ENCODE measurements at places on chromosomes 5 and 9.

DNA sequence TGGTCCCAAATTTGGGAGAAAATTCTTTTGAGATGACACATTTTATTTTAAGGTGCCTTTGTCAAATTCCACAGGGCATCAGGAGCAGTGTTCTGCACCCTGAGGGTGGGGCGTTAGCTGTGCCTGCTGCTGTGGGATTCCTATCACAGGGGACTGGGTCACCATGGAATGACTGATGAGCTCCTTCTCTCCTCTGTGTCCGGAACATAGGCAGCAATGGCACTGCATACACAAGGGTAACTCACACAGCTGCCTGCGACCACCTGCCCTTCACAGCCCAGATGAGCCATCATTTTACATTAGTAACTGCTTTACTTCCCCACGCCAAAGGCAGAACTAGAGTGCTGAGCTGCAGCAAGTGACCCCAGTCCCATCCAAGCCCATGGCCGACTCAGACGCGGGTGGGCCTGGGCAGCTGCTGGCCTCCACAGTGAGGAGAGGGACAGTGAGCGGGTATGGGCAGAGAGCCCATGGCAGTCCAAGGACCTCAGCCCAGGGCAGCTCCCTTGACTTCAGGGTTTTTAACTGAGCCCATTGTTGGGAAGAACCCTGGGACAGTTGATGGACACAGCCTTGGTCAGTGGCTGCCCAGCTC, 93.7 kb downstream of the GADD45G start:
- DNase-seq = no peak

GRCh38 chr9:27600256-27600655, 27.0 kb upstream of the C9orf72 start:
- DNase-seq = no peak

GRCh38 chr5:6315580-6315979, 62.8 kb downstream of the MED10 start:
- DNase-seq = no peak

- DNase-seq = no peak
Measured at GRCh38 chr5:107576155-107576554, 94.6 kb downstream of the EFNA5 start.

GRCh38 chr9:23215688-23216087, 610.4 kb downstream of the ELAVL2 start:
- no peak for DNase-seq

- no peak for DNase-seq
Measured at GRCh38 chr5:72368271-72368670, 48.1 kb downstream of the PTCD2 start.

- DNase-seq = no peak
Measured at GRCh38 chr9:127779136-127779981, 893 bp upstream of the SH2D3C start.

DNA sequence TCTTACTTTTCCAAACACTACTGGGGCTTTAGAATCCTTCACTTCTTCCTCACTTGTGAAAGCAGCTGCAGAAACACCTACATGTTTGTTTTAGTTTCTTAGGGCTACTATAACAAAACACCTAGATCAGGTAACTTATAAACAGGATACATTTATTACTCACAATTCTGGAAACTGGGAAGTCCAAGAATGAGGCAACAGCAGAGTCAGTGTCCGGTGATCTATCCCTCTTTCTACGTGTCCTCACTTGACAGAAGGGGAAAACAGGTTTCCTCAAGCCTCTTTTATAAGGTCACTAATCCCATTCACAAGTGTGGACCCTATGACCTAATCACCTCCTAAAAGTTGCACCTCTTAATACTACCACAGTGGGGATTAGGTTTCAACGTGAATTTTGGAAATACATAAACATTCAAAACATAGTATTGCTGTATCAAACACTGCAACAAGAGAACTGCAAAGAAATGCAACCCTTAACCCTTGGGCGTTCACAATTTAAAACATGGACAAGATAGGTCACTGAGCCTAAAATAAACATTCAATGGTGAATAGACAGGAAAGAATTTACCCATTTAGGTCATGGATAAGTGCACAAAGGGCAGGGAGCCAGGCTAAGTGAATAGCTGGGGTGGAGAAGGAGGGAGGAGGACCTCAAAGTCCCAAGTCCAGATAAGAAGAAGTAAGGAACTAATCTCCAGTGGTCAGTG, 104.3 kb downstream of the PIK3R1 start:
- no peak for DNase-seq

DNA sequence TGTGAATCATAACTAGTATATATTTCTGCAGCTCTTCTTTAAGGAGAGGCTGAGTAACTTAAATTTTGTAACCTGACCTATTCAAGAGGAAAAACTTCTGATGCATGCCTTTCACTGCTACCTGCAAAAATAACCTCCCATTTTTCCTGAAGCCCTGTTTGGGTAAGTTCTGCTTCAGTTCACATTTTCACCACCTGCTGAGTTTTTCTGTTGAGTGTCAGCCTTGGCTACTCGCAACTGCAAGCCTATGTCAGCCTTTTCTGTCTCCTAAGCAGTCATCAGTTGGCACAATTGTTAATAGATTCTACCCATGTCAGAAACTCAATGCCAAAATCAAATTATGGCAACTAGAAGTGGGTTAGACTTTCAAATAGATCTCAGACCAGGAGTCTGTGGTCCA, 8.2 kb upstream of the TNFAIP8 start:
- DNase-seq = no peak

DNA sequence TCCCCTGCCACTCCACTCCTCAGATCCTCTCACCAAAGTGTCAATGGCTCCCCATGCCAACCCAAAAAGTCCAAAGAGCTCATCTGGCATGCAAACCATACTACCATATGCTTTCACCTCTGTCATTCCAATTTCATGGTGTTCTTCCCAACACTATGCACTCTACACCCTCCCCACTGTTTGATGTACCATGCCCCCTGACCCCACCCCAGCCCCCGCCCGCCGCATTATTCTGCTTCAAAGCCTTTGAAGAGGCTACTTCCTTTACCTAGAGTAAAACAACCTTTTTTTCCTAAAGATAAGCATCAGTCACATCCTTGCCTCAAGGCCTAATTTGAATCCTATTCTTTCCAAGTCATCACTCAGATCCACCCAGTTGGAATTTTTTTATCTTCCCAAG, 226.3 kb downstream of the DEPDC1B start:
- no peak for DNase-seq

DNA sequence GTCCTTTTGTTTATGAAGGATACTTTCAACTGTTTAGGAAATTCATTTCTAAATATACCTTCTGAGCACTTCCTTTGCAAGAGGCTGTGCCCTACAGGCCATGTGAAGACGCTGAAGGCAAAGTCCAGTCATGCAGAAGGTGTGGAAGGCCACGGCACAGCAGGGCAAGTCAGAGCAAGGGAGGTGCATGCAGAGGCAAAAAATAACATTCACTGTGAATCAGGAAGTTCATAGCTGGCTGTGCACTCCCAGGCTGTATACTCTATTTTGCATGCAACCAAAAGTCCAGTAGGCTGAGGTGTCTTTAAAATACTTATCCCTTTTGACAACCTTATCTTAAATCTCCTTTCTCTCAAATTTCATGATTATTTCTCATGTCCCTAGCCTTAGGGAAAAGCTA, 50.3 kb downstream of the GNAQ start:
- DNase-seq = no peak
